ENCODE measurements at places on chromosomes 7 and 10.

DNA sequence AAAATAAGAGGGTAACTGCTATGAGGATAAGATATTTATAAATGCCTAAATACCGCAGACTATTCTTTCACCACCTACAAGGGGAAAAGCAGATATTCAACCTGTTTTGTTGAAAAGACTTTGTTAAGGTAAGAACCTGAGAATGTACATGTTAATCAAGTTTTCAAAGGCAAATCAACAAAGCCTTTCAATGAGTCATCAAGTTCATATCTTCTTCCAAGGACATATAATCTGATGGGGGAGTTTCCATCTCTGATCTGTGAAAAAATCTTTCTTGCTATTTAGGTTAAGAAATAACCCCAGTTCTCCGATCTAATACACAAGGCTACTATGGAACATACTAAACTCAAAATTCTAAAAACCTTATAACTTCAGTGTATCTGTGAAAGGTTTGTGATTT lies 40.0 kb upstream of the ANLN start:
- no peak for DNase-seq

DNA sequence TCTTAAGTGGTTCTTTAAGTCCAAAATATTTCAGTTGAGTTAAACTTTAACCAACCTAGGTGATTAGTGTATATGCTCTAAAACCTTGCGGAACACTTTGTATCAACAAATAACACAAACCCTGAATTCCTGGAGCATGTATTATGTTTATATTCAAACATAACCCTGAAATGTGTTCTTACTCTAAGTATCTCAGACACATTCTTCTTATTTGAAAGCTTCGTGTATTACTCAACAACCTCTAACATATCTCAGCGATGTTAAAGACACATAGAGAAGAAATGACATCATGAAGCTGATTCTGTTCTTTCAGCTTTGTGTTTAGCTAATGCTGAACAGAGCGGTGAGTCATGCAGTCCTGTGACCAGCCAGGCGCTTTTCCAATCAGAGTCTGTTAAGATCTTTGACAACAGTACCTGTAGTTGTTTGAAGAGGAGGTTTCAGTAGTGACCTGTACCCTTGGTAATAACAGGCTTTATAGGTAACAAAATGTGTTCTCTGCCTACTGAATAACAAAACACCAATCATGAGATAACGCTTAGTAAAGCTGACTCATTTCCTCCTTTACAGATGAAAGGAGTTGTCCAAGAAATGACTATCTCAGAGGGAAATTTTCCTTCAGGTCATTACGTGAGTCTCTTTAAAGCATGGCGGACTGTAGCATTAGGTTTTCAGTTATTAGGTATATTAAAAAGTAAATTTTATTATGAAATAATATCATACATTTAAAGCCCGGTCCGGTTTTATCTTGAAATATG lies 67.3 kb upstream of the KLF6 start:
- DNase-seq = no peak

DNA sequence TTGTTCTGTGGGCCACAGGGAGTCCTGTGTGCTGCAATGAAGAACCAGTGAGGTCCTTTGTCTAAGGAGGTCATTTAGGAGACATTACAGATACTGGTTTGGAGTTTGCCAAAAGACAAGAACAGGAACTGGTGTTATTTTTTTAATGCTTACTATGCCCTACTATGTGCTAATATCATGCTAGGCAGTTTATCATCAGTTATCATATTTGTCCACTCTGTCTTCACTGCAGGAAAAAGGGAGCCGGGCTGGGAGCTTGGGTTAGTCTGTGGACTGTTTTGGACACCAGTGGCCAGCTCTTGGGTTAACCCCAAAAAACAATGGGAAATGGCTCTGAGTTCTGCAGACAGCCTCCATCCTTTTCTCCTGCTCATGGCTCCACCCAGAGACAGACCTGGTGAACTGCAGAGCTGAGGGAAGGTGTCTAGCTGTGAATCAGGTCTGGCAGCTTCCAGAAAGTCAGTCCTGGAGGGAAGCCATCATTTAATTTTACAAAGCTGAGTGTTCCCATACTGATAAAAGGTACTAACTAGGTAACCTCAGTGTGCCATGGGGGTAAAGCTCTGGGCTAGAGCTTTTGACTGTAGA lies 101.2 kb upstream of the ZNF746 start:
- DNase-seq = peak; percentile 66

- DNase-seq = no peak
Measured at GRCh38 chr7:33649476-33650441, 255.6 kb upstream of the BMPER start.

Data from cerebellum (tissue), 4 donors.